ENCODE measurements at places on chromosomes 6 and 20. TPM values are rescaled to one million over a fixed set of nuclear protein-coding genes. Genes with fewer than 3 reads are reported as not detected.

SNPH gene
- 22.2 TPM for total RNA-seq

ASIP gene
- total RNA-seq: not detected

EGFL8 gene
- 5.9 TPM for total RNA-seq

FLRT3 gene
- total RNA-seq: 21.9 TPM

MDFI gene
- 12.5 TPM for total RNA-seq

NMBR gene
- 6.6 TPM for total RNA-seq

POPDC3 gene
- 0.94 TPM for total RNA-seq

XKR7 gene
- total RNA-seq: 18.2 TPM

C20orf141 gene
- not detected for total RNA-seq

RNF144B gene
- total RNA-seq: 1.9 TPM

NKX2-2 gene
- 0.31 TPM for total RNA-seq

GATA5 gene
- not detected for total RNA-seq

DDO gene
- total RNA-seq: not detected

PRDM13 gene
- total RNA-seq: not detected

CPNE5 gene
- 15.3 TPM for total RNA-seq

MYCT1 gene
- 2.2 TPM for total RNA-seq

TRIM31 gene
- total RNA-seq: not detected

MLN gene
- not detected for total RNA-seq

All from parietal lobe (tissue), 2 donors.